NCI-H526 treated with DMSO at 0.1 percent for 48 hours (cell line): ENCODE measurements at places on chromosomes 11 and 22.

DNA sequence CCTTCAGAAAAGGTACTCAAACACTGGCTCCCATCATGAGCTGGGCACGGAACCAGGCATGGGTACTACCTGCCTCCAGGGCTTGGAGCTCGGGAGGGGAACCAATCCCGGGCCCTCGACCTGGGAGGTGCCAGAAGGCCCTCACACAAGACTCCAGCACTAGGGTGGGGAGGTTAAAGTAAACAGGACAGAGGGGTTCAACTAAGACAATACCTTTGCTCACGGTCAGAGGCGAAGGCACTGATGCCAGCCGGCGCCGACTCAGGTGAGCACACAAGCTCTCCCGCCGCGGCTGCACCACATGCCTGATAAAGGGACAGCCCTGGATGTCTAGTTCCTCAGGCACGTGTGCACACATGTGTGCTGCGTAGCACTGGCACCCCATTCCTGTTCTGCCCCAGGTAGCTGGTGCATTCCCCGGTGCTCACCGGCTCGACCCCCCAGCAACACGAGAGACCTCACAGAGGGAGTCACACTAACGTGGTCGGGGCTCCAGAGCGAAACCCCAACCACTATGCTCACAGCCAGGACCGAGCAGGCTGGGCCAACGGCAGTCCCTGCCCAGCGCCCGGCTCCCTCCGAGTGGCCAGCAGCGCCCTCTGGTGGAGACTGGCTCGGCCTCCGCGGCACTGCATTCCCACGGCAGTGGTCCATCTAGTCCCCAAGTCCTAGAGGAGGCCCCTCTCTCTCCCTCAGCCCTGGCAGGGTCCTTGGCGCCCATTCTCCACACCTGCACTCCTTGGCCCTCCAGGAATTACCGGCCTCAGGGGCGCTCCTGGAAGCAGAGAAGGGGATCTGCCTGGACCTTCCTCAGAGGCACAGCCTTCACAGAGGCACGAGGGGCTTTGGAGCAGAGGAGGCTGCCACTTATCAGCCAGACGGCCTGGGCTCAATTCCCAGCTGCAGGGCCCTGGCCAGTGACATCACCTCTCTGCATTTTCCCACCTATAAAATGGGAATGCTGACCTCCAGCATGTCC lies 28.8 kb upstream of the MOB2 start:
- DNase-seq: peak; percentile 23

DNA sequence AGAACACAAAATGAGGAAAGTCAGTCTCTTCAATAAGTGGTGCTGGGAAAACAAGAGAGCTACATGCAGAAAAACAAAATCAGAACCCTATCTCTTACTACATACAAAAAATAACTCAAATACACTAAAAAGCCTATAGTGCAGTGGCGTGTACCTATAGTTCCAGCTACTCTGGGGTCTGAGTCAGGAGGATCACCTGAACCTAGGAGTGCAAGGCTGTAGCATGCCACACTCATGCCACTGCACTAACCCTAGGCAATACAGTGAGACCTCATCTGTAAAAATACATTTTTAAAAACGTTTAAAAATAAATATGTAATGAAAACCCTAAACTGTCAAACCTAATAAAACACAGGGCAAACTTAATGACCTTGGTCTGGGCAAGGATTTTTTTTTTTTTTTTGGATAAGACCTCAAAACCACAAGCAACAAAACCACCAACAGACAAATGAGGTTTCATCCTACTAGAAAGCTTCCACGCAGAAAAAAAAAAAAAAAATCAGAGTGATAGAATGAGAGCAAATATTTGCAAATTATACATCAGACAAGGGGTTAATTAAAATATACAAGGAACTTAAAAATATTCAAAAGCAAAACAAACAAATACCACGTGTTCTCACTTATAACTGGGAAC lies 35.2 kb downstream of the XKR3 start:
- no peak for DNase-seq

- DNase-seq: no peak
Measured at GRCh38 chr11:119397740-119398139, 16.2 kb upstream of the USP2 start.

DNA sequence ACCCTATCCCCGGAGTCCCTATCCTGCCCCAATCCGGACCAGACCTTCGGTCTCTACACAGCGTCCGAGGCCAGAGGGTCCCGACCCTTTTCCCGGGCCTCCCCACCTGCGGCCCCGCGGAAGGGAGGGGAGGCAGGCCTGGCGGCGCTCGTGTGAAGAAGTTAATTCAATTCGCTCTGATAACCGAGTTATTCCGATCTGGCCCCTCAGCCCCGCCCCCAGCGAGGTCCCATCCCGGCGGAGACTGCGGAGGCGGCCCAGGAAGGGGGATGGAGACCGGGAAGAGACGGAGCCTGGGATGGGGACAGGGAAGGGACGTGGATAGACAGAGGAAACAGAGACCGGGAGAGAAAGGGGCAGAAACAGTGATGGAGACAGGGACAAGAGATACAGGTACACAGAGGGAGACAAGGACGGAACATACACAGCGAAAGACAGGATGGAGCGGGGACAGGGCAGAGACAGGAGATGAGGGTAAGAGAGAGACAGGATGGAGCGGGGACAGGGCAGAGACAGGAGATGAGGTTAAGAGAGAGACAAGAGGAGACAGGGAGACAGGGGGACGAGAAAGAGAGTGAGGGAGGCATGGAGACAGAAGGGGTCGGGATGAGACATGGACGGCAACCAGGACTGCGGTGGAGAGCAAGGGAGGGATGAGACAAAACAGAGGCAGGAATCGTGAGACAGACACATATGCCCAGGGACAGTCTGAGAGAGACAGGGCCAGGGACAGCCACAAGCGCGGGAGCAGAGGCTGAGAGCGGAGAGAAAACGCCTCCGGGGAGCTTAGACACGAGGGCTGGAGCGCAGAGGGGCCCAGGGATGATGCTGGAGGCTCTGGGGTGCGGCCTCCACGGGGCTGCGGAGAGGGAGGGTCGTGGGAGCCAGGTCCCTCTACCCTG lies 636 bp upstream of the PHOX2A start:
- no peak for DNase-seq

GRCh38 chr11:110027627-110028371 lies 65.4 kb upstream of the ZC3H12C start:
- DNase-seq: no peak

DNA sequence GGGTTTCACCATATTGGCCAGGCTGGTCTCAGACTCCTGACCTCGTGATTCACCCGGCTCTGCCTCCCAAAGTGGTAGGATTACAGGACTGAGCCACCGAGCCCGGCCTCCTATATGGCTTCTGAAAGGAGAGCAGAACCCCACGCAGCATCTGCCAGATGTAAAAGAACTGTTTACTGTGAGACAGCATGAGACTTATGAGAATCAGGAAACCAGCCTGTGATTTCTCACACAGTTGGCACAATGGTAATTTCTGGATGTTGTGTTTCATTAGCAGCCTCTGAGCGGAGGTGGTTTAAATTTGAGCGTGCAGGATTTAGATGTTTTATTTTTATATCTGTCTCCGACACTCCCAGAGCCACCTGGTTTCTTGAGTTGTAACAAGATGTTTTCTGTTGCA lies 33.8 kb downstream of the CEP164 start:
- DNase-seq: no peak

- DNase-seq: no peak
Measured at GRCh38 chr11:45683271-45684058, 18.0 kb upstream of the CHST1 start.

GRCh38 chr11:14520747-14521151 lies 563 bp upstream of the PSMA1 start:
- DNase-seq: no peak

GRCh38 chr11:72773696-72774095 lies 20.2 kb downstream of the STARD10 start:
- no peak for DNase-seq

- no peak for DNase-seq
Measured at GRCh38 chr11:13105237-13105844, 96.2 kb downstream of the RASSF10 start.

DNA sequence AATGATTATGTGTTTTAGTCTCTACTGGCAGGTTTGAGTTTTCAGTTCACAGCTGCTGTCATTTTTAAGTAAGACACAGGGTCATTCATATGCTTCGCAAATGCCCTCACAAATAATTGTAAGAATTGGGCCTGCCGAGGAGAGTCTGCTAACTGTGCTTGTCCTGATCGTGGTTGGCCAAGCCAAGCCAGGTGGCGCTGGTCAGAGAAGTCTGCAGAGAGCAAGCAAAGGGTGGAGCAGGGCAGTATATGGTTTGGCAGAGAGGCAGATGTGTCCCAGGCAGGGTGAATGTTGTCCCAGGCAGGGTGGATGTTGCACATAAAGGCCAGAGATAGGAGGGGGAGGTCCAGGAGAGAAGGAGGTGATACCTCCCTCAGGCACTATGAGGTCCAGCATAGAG lies 52.7 kb downstream of the SCN3B start:
- no peak for DNase-seq

DNA sequence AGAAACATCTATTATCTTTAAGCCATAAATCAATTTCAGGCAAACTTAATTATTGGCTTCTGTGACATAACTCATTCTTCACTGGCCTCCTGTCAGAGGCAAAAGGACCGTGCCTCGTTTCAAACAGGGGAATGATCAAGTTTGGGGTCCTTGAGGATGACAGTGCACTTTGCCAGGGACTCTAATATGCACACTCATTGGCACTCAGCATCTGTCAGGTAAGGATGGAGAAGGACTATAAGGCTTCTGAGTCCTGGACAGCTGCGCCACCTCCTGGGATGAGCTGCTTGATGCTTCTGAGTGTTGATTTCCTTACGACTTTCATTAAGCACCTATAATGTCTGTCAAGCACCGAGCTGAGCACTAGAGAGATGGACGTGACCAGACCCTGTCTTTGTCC lies 20.2 kb downstream of the BPIFC start:
- DNase-seq: peak; percentile 7

DNA sequence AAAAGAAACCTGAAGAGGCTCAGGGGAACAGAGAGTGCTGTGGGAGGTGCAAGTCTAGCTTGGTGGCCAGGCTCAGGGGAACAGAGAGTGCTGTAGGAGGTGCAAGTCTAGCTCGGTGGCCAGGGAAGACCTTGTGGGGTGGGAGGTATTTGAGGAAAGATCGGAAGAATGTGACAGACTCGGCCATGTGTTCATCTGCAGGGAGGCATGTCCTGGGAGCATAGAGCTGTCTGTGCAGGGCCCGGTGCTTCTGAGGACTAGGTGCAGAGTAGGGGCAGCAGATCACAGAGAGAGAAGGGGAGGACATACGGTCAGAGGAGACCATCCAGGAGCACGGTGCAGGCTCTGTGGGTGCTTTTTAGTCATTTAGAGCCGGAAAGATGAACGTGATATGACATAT lies 10.8 kb downstream of the IFITM10 start:
- no peak for DNase-seq

DNA sequence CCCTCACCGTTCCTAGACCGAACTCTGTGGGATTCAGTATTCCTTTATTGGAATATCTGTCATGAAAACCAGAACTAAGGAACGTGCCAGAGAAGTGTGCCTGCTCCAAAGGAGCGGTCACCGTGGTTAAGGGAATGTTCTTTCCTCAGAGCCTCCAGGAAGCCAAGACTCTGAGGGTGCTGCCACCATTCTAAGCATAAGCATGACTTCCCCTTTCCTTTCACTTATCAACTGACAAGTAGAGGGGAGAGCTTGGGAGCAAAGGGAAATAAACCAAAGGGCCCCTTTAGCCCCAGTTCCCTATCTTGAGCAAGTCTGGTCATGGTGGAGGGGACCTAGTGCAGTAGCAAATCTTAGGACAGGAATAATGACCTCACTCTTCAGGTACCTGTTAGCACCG lies 26.8 kb downstream of the CTR9 start:
- DNase-seq: no peak

DNA sequence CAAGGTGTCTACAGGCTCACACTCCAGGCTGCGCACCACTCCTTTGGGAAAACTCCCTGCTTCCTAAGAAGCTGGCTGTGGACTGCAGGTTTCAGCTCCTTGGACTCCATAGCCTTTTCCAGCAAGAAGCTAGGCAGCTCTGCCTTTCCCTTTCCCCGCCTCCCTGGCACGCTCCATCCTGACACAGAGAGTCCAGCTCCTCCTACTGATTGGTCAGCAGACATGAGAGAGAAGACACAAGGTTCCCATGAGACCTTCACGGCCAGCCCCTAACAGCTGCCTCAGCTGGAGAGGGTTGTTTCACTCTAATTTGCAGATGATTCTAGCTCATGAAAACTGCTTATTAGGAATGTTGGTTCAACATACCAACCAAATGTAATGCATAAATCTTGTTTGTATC lies 27.6 kb downstream of the TENM4 start:
- DNase-seq: no peak

GRCh38 chr11:99911116-99911515 lies 776.0 kb upstream of the ARHGAP42 start:
- no peak for DNase-seq

DNA sequence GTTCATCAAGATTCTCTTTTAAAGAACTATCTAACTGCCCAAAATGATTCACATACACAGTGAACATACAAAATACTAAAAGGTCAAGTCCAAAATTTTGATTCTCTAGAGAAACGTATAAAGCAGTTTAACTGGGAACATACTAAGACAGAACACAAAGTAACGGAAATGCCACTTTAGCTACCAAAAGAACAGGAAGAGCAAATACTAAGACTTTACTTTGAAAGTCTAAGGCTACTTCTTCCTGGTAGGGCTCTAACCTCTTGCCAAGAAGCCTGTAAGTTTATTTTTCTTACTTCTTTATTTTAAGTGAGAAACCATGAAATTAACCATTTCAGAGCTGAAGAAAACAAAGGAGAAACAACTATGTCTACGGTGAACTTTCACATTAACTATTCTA lies 6.2 kb downstream of the PICALM start:
- DNase-seq: no peak

- no peak for DNase-seq
Measured at GRCh38 chr22:44677353-44677840, 24.6 kb upstream of the PRR5 start.

GRCh38 chr11:30046578-30046945 lies 29.7 kb upstream of the KCNA4 start:
- DNase-seq: no peak

DNA sequence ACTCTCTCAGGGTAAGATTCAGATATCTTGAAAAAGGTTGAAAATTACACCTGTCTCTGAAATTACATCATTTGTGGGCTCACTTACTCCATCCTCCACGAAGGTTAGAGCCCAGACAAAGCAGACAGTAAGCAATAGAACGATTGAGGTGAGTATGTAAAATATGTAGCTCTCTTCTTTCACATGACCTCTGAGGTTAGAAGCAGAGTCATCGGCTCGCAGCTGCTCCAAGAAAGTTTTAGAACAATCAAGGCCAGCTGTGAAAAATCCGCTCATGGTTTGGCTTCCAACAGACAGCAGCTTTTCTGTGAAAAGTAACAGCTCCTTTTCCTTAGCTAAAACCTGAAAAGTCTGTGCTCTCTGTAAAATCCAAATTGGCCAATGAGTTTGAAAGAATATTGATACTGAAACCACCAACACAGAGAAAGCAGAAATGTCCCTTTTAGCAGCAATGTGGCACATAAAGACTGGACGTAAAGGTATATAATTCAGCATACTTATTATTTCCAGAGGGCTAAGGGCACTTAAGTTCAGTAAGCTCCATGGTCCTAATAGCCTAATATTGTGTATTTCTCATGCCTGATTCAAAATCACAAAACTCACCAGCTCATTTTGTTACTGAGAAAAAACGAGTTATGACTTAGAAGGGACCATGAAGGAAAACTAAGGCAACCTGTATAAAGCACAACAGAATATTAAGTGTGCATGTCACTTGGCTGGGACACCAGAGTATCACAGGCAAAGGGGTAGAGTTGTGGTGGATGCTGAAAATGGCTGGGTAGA lies 78.2 kb downstream of the FAM76B start:
- DNase-seq: no peak
